ENCODE measurements at places on chromosomes 1 and 21.

DNA sequence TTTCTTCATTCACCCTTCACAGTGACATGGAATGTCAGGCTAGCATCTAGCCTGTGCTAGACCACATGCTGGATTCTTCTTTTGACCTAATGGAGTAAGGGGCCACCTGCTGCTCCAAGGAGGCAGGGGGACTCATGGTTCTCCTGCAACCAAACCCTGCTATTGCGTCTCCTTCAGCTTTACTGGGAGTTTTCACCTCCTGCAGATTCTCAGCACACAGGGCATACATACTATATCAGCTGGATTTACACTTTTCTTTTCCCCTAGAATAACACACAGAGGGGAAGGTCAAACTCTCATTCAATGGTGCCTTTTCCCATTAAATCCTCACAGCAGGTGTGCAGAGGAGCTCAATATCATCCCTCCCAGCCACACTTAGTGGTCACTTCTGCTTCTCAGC lies 16.6 kb upstream of the AK5 start:
- DNase-seq: no peak

DNA sequence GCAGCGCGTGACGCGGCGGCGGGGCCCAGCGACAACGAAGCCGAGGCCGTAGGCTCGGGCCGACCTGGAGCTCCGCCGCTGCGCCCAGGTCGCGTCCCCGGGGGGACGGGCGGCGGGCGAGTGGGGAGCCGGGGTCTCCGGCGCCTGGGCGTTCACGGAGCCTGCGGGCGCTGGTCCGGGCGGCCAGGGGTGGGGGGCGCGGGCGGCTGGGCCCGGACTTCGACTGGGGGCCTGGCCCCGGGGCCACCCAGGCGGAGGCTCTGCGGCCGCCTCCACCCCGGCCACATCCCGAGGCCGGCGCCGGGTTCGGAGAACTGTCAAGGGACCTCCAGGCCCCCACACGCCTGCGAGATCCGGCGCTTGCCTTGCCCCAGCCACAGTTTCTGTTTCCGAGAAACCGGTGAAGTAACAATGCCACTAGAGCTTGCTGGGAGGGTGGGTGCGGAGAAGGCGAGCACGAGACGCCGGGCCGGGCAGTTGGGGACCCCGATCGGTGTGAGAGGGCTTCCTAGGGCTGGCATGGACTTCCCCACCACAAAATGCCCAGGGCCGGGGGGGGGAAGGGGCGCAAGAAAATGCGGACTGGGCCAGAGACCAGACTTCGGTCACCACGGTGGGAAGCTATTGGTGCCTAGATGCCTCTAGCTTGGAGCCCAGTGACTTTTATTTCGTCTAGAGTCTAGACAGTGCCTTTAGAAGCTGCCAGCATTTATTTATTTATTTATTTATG lies 501 bp downstream of the FBXO6 start:
- DNase-seq: no peak

- DNase-seq: no peak
Measured at GRCh38 chr21:45473496-45474322, 68.5 kb downstream of the SLC19A1 start.

DNA sequence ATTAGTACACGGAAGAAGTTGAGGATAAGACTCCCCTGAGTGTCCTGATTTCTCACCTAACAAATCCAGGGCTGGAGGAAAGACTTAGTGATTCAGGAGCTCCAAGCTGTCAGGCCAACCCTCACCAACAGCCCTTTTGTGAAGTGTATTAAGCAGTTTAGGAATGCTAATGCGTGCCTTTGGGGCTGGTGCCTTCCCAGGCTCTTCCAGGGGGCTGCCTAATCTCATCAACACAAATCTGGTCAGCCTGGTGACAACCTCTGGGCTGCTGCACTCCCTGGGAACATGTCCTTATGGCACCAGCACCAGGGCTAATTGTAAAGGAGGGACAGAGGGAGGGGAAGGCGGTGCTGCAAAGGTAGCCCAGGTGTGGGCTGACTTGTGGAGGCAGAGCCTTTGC lies 15.5 kb downstream of the CSMD2 start:
- no peak for DNase-seq

DNA sequence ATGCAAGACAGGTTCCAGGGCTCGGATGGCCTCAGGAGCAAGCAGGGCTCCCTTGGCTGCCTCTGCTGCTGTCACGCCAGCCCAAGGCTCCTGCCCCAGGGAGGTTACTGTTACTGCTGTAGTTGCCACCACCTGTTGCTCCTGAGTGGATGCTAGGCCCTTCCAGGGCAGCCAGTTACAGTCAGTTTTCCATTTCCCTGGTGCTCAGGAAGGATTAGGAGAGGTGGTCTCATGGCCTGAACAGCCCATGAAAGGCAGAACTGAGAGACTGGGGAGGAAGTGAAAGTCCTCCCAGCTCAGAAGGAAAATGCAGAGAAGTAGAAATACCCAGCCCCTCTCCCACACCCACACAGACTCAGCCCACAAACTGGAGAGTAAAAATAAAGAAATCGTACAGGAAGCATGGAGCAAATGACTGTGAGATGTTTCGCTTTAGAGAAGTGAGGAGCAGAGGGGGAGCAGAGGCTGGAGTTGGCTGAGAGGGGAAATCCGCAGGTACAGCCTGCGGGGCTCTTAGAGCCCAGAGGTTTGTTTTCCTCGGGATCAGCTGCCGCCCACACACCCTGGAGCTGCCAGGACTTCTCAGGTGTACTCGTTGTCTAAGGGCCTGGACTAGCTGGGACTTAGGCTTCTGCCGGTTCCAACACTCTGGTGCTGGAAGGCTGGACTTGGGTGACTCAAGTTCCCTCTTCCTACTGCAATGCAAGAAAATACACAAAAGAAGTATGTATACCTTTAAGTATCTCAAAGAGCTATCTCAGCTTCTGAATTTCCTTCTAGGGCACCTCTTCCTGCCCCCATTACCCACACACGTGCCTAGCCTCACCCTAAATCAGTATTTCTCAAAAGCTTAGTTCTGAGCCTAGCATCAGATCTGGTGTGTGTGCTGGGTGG lies 2.3 kb downstream of the IL6R start:
- DNase-seq: no peak

DNA sequence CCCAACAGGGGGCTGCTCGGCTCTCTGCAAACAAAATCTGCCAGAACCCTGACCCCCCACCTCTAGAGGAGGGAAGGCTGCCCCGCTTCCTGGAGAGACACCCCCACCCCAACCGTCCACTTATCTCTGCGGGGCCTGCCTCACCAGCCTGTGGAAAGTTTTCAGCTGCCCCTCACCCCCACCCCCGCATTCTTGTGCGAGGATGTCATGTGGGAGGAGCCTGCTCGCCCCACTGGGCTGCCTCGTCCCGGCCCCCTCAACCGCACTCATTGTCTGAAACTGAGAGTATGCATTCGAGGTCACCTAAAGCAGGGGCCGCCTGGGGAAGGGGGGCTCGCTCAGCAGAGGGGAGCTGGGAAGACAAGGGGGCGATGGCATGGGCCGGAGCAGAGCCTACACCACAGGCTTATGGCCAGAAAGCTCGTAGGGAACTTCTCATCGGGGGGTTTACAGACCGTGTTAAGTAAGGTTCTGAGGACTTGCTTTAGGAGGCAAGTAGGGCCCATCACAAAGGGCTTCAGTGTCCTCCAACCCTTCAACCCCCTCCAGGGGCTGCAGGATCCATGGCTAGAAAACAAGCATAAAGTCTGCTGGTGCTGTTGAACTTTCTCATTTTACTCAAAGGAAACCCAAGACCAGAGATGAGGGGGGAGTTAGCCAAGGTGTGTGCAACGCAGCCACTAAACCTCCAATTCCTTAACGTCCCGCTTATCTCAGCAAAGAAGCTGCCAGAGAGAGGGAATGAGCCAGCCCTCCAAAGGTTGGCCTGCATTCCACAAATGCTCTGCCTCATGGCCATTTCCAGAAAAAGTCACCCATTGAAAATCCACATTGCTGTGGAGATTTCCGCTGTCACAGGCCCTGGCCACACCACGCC lies 9.4 kb downstream of the EPHA2 start:
- no peak for DNase-seq

DNA sequence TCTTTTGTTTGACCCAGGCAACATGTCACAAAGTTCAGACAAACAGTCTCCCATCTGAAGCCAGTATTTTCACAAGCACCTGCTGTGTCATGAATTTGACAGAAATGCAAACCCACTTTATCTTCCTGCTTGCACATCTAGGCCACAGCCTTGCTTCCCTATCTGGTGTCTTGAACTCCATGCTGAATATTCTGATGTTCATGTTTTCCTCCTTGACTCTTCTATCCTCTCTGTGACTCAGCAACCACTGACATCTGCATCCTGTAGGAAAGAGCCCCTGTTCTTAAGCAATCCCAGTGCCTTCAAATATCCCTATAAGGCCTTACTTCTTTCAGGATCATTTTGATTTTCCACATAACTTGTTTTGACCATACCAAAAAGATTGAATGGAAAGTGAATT lies 6.5 kb downstream of the CD55 start:
- DNase-seq: no peak

GRCh38 chr1:40650075-40650474 lies 15.4 kb downstream of the RIMS3 start:
- DNase-seq: no peak

GRCh38 chr1:166471359-166471758 lies 304.6 kb upstream of the FAM78B start:
- DNase-seq: no peak

- no peak for DNase-seq
Measured at GRCh38 chr1:59318271-59318860, 21.5 kb downstream of the FGGY start.

DNA sequence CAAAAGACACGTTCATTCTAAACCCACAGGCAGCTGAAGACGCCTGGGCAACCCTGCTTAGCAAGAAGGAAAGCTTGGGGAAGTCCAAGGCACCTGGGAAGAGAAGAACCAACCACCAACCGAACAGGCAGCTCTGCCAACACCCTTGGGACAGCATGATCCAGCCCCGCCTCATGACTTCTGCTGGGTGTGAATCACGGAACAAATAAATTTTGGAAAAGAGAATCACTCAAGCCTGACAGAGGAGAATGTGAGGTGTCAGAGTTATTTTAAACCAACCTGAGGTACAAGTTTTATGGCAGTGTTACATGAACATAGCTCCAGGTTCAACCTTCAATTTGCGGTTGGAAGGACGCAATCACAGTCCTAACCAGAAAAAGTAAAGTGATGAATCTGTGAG lies 10.0 kb upstream of the PADI4 start:
- no peak for DNase-seq

- no peak for DNase-seq
Measured at GRCh38 chr21:42513985-42514882, 582 bp downstream of the SLC37A1 start.

Measured in right renal cortex interstitium (tissue), 3 donors.